ENCODE measurements at places on chromosomes 1 and 21.

DNA sequence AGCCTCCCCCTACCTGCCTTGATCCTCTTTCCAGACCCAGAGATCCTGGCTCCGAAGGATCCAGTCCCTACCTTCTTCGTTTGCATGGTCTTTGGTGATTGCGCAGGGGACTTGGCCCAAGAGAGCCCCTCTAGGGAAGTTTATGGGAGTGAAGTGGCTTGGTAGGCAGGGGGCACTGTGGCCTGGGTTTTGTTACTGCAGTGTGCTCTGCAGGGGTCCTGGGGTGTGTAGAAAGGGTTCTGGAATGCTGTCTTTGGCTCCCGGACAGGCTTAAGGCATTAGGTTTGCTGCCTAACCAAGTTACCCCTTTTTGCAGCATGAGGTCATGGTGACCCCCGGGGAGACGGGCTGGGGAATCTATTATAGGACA, 3.8 kb downstream of the ATP8B2 start:
- no peak for DNase-seq

- DNase-seq = no peak
These were observed 13.2 kb downstream of the RHOU start for GRCh38 chr1:228748431-228748830.

DNA sequence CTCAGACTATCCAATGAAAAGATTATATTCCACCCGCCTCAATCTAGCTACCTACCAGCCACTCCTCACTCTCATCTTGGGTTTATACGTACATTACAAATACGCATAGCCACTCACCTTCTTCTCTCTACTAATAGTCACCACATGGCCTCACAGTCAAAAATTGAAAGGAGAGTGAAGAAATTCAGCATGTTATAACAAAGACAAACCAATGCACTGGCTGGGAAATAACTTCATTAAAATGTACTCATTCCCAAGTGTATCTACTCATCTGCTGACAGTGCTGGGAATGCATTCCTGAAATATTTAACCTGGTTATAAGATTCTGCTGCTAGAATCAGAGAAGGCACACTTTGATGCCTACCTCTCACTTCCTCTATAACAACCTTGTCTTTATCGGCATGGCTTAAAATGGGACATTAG, 6.5 kb downstream of the ZNF644 start:
- no peak for DNase-seq

- no peak for DNase-seq
These were observed 25.2 kb downstream of the RC3H1 start for GRCh38 chr1:173996995-173997394.

DNA sequence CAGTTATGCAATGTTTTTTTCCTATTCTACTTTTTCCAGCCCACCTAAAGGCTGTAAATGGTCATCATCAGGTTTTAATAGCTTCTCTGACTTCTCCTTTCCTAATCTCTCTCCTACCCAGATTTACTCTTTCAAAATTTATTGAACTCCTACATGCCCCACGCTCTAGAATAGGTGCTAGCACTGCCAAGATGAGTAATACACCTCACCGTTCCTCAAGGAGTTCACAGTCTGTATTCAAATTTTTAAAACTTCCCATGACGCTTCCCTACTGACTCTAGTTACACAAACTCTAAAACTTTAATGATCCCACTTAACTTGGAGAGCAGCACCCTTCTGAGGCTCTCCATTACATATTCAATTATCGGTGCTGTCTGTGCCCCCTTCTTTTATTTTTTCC, 51.6 kb downstream of the ALG14 start:
- no peak for DNase-seq

GRCh38 chr1:186183219-186183618, 191.8 kb downstream of the TPR start:
- no peak for DNase-seq

DNA sequence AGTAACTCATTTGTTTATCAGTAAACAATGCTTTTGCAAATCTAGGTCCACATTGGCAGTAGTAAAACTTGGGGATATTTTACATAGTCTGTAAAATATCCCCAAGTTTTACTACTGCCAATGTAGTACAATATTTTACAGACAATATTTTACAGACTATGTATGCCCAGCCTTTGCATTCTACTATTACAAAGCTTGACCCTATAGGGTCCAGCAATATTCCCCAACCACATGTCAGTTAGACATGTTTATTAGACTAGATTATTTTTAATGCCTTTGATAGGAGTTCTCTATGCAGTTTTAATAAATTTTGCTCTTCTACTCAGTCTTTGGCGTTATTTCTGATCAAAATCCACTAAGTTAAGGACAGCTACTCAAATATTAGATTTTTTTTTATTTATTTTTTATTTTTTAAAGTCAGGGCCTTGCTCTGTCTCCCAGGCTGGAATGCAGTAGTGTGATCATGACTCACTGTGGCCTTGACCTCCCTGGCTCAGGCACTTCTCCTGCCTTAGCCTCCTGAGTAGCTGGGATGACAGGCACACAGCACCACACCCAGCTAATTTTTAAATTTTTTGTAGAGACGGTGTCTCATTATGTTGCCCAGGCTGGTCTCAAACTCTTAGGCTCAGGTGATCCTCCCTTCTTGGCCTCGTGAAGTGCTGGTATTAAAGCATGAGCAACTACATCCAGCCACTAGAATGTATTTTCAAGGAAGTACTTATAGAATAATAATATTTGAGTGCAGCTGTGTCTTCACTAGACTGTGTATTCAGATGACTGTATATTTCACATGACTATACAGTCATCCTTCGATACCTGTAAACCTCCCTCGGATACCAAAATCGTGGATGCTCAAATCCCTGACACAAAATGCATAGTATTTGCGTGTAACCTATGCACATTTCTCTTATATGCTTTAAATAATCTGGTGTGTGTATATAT, 19.8 kb downstream of the MIER1 start:
- DNase-seq = no peak

DNA sequence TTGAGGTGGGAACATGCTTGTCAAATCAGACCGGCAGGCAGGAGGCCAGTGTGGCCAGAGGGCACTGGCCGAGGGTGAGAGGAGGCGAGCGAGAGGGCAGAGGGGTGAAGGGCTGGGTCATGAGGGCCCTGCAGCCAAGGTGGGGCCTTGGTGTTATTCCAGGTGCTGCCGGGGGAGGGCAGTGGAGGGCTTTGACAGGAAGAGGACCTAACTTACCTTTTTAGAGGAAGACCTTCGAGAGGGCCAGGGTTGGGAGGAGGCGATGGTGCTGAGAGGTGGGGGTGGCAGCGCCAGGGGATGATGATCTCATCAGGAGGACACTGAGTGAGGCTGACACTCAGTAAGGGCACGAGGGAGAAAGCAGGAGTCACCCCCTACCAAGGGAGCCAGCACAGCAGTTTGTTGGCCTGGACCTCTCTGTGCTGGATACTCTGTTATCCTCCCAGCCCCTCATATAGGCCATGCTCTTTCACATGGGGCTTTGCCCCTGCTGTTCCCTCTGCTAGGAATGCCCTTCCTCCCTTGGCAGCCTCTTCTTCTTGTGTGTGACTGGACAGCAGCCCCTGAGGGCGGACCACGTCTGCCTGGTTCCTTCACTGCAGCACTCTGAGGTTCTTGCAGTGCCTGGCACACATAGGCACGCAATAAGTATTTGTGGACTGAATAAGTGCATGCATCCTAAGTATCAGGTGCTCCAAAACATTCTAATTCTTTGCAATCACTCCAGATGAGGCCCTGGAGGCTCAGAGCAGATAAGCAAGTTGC, 7.5 kb upstream of the TTC22 start:
- DNase-seq = no peak

DNA sequence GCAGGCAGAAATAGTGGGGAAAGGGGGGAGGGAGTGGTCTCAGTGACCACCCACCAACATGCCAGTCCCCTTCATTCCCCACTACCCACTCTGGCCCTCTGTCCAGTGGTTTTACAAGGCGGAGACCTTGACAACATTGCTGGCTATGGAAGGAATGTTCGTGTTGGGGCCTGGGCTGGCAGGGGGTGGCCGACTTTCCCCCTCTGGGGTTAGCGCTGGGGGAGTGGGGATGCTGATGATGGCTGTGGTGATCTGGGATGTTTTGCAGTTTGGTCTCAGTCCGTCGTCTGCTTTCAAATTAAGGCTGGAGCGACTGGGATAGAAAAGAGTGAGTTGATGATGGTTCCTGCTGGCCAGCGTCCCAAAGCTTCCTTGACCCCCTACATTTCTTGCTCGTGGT, 20.3 kb downstream of the DDX20 start:
- DNase-seq = no peak

DNA sequence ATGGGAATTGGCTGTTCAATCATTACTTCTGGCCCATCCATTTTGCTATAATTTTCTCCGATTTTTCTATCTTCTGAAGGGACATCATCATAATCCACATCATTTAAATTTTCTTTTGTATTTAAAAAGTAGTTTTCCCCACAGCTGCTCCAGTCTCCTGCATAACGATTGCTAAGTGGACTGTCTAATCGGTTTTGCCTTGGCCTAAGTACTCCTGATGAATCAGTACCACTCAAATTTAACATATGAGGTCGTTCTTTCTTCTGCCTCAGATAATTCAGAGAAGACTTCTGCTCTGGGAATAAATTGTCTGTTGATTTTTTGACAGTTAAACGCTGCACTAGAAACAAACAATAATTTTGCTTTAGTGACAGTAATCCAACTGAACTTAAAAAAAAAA, 41.9 kb downstream of the SYDE2 start:
- no peak for DNase-seq

GRCh38 chr1:177772386-177772960, 197.4 kb downstream of the SEC16B start:
- DNase-seq = no peak

- peak; percentile 14 for DNase-seq
These were observed 393.4 kb downstream of the MATN1 start for GRCh38 chr1:30329802-30330557.

GRCh38 chr1:66968574-66968973, 43.8 kb downstream of the MIER1 start:
- no peak for DNase-seq

DNA sequence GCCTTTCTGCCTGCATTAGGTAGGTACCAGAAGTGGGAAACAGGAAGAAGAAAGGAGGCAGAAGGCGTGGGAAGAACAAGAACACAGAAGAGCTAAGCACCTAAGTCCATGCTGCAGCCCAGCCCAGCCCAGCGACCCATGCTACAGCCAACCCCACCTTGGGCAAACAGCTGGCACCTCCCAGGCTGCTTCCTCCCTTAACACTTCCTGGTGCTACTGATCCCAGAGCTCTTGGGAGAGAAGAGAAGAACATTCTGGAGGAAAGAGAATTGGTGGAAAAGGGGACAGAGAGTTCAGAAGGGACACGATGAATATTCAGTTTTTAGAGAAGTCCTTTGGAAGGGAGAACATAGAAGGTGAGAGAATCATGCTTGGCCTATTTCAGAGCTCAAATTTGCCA, 28.5 kb downstream of the PLEKHA6 start:
- DNase-seq = peak; percentile 89

DNA sequence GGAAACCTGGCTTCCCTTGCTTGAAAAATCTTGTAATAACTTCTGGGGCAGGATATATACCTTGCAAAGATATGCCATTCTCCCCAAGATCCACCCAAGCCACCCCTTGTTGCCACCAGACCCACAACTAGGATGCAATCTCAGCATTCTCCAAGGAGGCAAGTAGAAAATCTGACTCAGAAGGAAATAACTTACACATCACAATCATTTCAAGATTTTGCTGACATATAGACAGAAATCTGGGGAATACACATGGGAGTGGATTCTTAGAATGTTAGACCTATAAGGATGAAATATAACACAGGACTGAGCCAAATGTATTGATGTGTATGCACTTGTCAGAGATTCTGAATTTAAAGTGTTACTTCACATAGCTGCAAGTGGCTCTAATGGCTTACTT, 14.8 kb upstream of the ZDHHC18 start:
- no peak for DNase-seq

DNA sequence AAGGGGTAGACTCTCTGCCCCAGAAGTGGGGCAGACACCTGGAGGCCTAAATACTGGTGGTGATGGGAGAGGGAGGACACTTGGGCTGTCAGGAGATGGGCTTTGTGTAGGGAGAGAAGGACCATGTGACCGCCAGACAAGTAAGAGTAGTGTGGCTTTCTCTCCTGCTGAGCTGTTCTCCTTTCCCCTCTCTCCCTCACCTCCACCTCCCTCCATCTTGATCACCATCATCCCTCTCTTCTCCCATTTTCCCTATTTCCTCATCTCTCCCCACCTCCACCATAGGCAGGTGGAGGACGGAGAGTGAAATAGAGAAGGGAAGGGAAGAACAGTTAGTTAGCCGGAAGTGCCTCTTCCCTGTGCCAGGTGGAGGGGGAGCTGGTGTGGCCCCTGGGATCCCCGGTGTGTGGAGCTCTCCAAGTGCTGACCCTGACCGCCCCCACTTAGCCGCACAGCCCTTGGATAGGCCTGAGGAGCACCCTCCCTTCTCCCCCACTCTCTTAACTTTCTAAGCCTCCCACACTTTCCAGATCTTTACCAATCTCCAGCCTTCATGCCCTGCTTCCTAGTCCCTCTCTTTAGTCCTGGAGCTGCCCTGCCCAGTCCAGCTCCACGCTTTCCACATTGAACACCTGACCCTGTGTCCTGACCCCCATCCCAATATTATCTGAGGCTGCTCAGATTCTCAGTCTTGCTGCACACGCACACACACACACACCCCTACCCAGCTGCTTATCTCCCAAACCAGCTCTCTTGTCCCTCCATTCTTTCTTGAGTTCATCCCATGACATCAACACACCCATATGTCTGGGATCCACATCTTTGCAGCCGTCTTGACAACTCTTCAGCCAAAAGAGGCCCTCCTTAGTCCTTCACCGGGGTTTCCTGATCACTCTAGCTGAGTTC, 1.5 kb downstream of the CELF3 start:
- DNase-seq = no peak

- no peak for DNase-seq
These were observed 123.7 kb downstream of the FOXD2 start for GRCh38 chr1:47561523-47562007.

DNA sequence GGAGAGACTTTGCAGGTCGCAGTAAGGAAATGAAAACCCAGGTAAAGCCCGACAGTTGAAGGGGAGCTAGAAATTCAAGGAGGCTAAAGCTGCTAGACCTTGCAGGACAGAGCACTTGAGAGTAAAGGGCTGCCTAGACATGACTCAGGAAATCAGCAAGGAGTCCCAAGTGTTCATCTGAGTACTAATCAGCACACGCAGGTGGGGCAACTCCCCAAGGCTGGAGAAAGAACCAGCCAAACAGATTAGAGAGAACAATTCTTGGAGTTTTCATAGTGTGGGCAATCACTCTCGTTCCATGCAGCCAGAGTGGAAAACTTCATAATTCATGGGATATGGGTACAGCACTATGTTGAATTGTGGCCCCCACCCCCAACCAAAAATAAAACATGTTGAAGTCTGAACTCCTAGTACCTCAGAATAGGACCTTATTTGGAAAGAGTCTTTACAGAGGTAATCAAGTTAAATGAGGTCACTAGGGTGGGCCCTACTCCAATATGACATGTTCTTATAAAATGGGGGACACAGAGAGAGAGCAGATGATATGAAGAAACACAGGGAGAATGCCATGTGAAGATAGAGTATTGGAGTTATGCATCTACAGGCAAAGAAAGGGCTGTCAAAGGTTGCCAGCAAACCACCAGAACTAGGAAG, 28.0 kb downstream of the SYDE2 start:
- DNase-seq = no peak

- no peak for DNase-seq
These were observed 42.2 kb upstream of the TTC39A start for GRCh38 chr1:51372561-51372960.

- no peak for DNase-seq
These were observed 9.0 kb upstream of the SH3GLB1 start for GRCh38 chr1:86695400-86695799.
